ENCODE measurements at places on chromosomes 7 and 10.
A peak's percentile ranks its signal among the peaks of the same experiment; 100 is the strongest.

DNA sequence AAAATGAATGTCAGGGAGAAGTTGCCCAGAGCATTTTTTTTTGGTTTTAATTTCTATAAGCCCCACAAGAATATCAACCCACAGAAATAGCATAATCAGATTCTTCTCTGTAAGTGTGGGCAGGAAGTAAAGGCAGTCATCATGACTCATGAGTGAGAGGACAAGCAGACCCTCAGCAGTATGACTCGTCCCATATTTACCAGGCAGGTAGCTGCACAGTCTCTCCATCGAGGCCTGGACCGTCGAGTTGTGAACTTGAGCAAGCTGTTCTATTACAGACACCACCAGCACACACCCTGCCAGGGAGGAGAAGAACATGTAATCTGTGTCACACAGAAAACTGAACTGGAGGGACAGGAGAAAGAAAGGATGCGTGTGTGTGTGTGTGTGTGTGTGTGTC lies 37.8 kb downstream of the AOAH start:
- DNase-seq = no peak

- peak; percentile 25 for DNase-seq
Observed at GRCh38 chr10:10094691-10095090, 923.0 kb upstream of the CELF2 start.

GRCh38 chr7:44072364-44073231 lies 7.2 kb upstream of the PGAM2 start:
- DNase-seq = peak; percentile 76

DNA sequence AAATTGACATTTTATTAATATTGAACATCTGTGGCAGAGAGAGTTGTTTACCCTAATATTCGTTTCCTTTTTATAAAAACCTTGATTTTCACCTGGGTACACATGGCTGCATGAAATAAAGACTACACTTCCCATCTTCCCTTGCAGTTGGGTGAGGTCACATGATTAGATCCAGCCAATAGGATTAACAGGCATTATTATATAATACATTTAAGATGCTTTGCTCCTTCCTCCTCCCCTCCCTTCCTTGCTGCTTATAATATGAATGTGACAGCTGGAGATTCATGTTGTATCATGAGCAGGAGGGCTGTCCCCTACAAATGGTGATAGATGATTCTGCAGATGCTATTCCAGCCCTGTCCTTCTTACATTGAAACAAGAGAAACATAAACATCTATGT lies 146.6 kb downstream of the SH2D4B start:
- peak; percentile 64 for DNase-seq

- DNase-seq = no peak
Observed at GRCh38 chr7:43769281-43769680, 10.8 kb downstream of the BLVRA start.

DNA sequence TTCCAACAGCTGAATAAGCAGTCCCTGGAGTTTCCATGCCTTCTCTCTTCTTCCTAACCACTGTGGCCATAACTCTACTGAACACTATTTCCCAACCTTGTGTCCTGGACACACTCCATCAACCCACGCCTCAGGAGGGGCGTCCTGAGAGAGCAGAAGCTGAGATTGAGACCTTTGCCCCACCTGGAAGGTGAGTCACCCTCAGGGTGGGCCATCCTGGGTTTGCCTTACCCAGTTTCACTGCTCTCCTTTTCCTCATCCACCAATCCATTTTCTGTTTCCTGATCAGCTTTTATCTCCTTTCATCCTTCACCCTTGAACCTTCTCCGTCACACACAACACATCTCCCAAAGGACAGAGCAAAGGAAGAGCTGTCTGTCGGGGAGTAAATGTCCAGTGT lies 91.4 kb downstream of the TMEM130 start:
- no peak for DNase-seq

DNA sequence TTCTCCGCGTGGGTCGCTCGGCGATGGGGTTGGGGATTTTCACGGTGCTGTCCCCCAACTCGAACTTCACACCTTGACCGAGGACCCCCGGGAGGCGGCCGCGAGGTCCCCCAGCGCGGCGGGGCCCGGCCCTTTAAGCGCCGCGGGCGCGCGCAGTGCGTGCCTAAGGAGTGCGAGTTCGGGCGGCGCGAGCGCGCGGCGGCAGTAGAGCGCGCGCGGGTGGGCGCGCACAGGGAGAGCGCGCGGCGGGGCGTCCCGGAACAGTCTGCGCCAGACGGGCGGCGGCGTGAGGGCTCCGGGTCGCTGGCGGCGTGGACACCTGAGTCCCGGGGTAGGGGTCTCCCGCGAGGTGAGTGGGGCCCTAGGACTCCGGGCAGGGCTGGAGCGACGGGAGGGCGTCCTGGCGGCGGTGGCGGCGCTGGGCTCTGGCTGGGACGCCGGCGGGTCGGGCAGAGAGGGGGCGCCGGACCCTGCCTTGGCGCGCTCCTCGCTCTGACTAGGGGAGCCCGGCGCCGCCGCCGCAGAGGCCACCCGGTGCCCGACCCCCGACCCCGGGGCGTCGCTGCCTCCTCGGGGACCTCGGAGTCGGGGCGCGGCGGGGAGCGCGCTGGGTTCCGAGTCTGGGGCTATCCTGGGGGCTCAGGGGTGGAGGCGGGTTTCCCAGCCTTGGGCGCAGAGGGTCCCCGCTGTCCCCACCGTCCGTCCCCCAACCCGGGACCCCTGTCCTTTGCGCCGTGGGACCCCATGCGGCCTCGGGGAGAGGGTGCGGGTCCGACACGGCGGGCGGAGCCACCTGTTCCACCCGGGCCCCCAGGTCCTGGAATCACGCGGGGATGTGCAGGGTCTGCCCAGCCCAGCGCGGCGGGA lies at the start of gene PROSER2:
Gene PROSER2, plus strand, starts transcription at position 235 of the 867 bp plus-strand sequence. CDS start 28,722 bp downstream, outside the sequence.
- peak; percentile 81 for DNase-seq

DNA sequence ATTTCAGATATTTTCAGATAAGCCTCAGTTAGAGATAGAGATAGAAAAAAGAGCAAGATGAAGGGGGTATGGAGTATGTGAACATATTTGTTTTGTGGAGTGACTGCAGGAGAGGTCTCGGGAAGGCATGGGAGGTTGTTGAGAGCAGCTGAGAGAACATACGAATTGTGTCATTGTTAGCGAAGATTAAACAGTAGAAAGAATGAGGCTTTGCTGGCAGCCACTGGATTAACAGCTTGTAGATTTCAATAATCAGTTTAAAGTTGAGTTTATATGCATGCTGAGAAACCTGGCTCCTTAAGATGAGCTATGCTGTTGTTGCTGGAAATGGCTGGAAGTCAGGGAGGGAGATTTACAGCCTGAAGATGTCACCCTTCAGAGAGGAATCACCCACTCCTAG lies 100.9 kb upstream of the SORCS3 start:
- DNase-seq = no peak

DNA sequence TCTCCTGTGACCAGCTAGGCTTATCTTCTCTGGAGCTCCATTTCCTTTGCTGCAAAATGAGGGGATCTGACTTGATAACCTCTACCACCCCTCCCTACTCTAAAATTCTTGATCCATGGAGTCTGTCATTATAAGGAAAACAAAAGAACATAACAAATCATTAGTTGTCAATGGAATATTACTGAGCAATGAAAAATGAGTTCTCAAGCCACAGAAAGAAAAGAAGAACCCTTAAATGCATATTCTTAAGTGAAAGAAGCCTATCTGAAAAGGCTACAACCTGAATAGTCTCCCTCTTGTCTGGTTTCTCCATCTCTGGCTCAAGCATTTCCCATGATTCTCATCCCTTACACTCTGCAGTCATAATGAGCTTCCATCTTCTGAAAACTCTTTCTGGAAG lies 110.4 kb downstream of the PRKCQ start:
- DNase-seq = no peak

DNA sequence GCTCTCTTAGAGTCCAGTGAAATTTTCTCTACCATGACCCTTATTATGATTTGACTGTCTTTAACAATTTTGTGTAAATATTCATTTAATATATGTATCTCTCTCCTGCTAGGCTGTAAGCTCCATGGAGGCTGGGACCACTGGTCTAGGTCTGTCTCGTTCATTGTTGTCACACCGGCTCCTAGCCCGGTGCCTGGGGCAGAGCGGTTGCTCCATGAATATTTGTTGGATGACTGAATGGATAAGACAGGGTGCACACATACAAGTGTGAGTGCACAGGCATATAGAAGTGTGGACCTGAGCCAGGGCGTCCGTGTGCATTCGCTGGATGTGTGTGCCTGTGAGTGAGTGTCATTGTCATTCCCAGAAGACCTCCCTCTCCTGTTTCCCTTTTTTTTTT lies 20.9 kb upstream of the LBX1 start:
- DNase-seq = no peak

GRCh38 chr7:42236266-42236975 lies 588 bp downstream of the GLI3 start:
- DNase-seq = peak; percentile 92

- DNase-seq = peak; percentile 68
Observed at GRCh38 chr7:127588697-127589482, 679 bp downstream of the ARF5 start.

GRCh38 chr10:71334221-71334791 lies 15.2 kb downstream of the SLC29A3 start:
- no peak for DNase-seq

DNA sequence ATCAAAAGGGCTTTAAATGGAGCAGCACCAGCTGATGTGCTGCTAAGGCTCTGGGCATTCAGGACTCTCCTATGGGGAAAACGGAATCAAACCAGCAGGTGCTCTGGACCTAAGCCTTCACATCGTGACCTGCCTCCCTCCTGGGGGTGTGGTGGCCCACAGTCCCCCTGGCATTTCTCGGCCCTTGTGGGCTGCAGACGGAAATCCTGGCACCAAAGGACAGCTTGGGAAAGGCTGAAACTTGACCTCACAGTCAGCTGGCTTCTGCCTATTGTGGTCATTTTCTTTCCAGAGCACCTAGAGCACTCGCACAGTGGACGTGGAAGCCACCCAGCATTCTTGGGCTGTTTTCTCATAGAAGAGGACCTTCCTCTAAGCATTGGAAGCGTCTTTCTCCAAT lies 74.8 kb downstream of the TPST1 start:
- no peak for DNase-seq

DNA sequence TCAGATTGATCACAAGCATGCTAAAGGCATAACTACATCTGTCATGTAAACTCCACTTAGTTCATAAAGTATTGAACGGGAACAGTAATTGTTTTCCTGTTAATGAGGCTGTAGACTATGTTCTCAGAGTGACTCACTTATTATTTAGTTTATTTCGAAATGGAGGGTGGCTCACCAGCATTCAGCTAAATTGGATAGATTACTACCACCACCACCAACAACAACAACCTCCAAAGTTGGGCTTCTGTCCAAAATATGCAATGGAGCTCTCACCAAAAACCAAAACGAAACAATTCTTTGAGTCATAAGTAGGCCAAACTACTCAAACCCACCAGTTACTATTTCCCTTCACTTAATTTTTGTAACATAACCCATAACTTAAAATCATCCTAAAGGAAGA lies 127.9 kb upstream of the NRBF2 start:
- DNase-seq = no peak

- DNase-seq = no peak
Observed at GRCh38 chr7:80770061-80770460, 131.6 kb downstream of the CD36 start.
